Fibroblast of upper back skin (primary cell): ENCODE measurements at places on chromosomes 6 and 20.
A peak's percentile ranks its signal among the peaks of the same experiment; 100 is the strongest.

GRCh38 chr6:11327961-11328360 lies 95.5 kb upstream of the NEDD9 start:
- no peak for DNase-seq

GRCh38 chr6:72789145-72789544 lies 167.3 kb downstream of the KCNQ5 start:
- no peak for DNase-seq

- DNase-seq, result no peak
Measured at GRCh38 chr6:160895562-160895961, 96.0 kb upstream of the MAP3K4 start.

DNA sequence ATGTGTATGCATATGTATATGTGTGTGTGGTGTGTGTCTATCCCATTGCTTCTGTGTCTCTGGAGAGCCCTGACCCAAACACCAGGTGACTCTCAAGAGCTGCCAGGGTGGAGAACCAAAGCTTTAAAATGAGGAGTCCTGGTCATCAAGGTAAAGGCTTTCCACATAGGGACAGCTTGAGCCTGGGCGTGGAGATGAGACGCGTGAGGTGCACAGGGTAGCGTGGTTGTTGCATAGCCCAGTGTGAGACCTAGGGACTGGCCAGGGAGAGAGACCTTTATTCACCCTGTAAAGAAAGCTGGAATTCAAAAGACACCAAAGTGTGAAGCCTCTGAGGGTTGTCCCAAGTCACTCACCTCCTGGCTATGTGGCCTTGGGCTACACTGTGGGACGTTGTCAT lies 149.1 kb downstream of the SYCP2 start:
- no peak for DNase-seq

- peak; percentile 34 for DNase-seq
Measured at GRCh38 chr6:9657994-9658393, 756.9 kb downstream of the TFAP2A start.

GRCh38 chr20:19739351-19739750 lies 18.7 kb upstream of the RIN2 start:
- no peak for DNase-seq

DNA sequence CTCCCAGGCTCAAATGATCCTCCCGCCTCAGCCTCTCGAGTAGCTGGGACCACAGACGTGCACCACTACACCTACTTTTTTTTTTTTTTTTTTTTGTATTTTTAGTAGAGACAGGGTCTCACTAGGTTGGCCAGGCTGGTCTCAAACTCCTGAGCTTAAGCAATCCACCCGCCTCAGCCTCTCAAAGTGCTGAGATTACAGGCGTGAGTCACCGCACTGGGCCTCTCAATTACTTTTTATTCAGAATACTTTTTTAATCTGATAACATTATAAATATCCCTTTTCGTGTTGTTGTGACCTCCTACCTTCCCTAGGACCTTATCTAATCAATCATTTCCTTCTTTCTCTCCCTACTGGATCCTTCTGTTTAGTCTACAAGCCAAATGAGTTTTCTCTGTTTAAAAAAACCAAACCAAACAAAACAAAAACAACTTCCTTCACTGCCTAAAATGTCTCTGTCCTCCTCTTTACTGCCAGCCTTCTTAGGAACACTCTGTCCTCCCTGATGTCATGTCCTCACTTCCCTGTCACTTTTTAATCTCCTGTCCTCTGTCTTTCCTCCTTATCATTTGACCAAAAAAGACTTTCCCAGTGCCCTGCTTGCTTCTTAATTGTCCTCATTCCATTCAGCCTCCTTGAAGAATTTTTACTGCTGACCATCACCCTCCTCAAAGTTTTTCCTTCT lies 85.0 kb downstream of the CAP2 start:
- no peak for DNase-seq

- DNase-seq, result peak; percentile 73
Measured at GRCh38 chr20:1761116-1761515, 103.5 kb upstream of the SIRPG start.

DNA sequence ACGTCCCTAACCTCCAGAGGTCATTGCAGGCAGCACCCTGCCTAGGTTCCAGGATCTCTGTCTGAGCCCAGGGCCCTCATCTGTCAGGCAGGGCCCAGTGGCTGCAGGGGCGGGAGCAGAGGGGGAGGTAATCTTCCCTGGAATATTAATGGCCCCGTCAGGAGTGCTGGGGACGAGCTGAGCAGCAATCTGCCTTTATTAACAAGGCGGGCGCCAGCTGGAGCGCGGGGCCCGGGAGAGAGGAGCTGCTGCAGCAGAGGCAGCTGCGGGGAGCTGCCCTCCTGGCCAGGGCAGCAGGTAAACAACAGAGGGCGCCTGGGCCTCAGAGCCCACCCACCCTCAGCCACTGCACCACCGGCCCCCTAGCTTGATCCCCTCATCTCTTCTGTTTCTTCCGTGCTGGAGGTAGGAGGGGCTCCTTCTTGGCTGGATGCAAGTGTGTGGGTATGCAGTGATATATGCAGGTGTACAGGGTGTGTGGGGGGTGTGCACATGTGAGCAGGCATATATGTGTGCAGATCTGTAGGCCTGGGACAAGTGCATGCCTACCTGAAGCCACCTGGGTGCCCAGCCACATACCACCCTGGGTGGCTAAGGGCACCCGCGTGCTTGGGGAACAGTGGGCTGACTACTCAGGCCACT lies 131.8 kb upstream of the MLN start:
- DNase-seq, result no peak

DNA sequence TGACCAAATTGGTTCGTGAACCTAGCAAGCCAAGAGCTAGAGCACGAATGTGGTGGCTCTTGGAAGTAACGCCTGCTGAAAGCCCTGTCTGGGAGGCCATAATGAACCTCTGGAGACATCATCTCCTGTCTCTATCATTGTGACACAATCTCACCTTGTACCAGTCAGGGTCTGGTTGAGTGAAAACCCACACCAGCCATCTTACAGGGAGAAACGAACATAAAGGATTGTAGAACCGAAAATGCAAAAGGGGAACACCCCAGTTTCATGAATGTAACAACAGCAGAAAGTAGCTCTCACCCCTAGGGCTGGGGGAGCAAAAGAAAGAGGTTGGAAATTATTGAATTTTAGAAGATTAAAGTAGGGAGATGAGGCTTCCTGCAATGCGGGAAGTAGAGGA lies 50.9 kb upstream of the TAB2 start:
- DNase-seq, result no peak
